ENCODE measurements at places on chromosomes 2 and 18.

DNA sequence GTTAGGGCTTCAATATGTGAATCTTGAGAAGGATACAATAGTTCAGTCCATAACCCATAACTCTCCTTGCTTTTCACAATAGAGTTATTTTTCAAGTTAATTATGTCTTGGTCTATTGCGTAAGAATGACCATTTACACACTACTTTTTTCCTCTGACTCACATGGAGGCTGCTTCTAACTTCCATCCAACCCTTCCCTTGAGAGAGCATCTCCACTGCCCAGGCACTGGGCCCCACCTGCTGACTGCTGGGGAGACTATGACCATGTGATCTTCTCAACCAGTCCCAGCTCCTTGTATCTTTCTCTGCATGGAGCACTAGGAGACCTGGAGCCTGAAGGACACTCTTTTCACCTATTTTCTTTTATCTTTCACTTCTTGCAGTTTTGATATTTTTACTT, 251.5 kb downstream of the GPD2 start:
- DNase-seq, result no peak

GRCh38 chr2:240286596-240286995, 146.1 kb upstream of the OTOS start:
- no peak for DNase-seq

DNA sequence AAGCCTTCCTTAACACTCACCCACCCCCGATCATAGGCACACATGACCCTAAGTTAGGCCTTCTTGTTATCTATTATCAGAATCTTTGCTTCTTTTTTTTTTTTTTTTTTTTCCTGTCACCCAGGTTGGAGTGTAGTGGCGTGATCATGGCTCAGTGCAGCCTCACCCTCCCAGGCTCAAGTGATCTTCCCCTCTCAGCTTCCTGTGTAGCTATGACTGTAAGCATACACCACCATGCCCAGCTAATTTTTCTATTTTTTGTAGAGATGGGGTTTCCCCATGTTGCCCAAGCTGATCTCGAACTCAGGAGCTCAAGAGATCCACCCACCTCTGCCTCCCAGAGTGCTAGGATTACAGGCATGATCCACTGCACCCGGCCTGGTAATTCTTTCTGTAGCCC, 328.7 kb downstream of the NR4A2 start:
- DNase-seq, result no peak

- no peak for DNase-seq
These were observed 146.9 kb downstream of the TTC32 start for GRCh38 chr2:19754907-19755306.

DNA sequence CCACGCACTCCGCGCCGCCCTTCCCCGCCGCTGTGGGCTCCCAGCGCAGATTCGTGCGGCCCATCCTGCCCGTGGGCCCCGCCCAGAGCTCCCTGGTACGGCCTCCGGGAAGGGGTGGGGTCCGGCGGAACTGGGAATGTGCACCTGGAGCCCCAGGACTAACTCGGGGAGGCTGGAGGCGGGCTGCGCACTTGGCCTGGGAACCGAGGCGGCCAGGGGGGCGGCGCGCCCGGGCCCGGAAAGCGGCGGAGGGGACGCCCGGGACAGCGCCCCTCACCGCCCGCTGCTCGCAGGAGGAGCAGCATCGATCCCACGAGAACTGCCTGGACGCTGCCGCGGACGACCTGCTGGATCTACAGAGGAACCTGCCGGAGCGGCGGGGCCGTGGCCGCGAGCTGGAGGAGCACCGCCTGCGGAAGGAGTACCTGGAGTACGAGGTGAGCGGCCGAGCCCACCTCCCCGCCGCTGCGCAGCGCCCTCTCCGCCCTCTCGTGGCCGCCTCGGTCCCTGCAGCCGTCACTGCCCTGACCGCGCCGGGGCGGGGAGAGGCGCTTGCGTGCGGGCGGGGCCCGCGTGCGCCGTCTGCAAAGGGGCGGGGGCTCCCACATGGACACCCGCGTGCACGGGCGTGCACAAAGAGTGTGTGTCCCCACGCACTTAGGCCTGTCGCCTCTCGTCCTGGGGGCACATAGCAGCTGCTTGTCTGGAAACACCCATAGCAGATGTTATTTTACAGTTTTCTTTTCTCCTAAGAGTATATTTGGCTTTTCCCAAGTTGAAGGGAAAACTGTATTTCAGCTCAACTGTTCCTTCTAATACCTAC, 25.2 kb downstream of the PSD4 start:
- DNase-seq, result peak; percentile 82

- DNase-seq, result no peak
These were observed 183.1 kb downstream of the STK39 start for GRCh38 chr2:168064011-168064998.

DNA sequence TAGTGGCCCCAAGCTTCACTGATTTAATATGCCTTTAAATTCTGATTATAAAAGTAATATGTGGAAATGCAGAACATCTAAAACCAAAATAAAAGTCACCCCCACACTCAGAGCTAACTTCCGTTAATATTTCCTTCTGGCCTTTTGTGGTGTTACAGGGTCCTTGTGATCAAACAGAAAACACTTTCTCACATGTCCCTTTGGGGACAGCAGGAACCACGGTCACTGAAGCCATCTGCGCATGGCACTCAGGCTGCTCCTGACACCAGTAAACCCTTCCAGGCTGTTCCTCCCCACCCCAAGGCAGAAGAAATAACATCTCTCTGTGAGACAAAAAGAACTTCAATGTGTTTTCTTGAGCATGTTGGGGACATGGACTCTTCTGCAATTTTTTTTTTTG, 25.1 kb upstream of the GPR17 start:
- DNase-seq, result no peak

GRCh38 chr2:193869564-193869963, 1674.8 kb upstream of the TMEFF2 start:
- no peak for DNase-seq

DNA sequence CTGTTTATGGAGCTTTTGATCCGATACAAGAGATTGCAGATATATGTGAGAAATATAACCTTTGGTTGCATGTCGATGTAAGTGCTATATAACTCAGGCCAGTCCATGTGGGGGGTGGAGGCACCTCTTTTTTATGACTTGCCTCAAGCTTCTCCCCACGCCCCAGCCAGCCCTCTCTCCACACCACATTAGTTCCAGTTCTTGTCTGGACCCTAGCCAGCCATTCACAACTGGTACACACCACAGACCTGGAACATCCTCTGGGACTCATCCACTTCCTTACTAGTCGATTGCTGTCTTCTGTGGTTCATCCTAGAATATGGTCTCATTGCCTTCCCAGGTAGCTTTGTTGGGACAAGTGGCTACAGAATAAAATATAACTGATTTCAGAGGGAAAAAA, 31.0 kb downstream of the GAD1 start:
- DNase-seq, result no peak

DNA sequence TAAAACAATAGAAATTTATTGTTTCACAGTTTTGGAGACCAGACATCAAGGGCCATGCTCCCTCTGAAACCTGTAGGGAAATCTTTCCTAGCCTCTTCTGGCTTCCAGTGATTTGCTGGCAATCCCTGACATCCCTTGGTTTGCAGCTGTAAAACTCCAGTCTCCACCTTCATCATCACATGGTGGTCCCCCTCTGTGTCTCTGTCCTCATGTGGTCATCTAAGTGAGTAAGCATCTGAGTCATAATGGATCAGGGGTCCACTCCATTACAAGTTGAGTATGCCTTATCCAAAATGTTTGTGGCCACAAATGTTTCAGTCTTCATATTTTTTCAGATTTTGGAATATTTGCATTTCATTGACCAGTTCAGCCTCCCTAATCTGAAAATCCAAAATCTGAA, 5.6 kb upstream of the SGPP2 start:
- DNase-seq, result no peak

- DNase-seq, result no peak
These were observed 284.5 kb downstream of the SS18 start for GRCh38 chr18:25805939-25806338.

Measured in stimulated activated CD4-positive, alpha-beta T cell treated with anti-CD3 and anti-CD28 coated beads, Interleukin-1b, Interleukin-23, amount 100 ng/mL, for 48 hours (primary cell).